ENCODE measurements at places on chromosomes 6 and 20.

GRCh38 chr20:56924292-56925081 is 295.4 kb downstream of the TFAP2C start:
- no peak for DNase-seq

DNA sequence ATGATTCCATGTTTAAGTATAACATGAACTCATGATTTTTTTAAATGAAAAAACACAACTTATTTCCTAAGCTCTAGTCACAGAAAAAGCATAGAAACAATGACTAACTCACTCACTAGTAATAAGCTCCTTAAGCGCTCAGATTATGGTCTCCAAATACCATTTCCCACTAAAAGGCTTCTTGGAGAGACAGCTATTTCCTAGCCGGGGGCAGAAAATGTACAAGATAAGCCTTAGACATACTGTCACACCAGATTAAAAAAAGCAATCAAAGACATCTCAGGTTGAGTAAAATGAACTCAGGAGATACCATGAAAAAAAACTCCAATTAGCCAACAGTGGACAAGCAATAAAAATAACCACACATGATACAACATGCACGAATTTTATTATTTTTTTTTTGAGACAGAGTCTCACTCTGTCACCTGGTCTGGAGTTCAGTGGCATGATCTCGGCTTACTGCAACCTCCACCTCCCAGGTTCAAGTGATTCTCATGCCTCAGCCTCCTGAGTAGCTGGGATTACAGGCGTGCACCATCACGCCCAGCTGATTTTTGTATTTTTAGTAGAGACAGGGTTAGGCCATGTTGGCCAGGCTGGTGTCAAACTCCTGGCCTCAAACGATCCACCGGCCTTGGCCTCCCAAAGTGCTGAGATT is 14.9 kb downstream of the SRPK1 start:
- DNase-seq: no peak

DNA sequence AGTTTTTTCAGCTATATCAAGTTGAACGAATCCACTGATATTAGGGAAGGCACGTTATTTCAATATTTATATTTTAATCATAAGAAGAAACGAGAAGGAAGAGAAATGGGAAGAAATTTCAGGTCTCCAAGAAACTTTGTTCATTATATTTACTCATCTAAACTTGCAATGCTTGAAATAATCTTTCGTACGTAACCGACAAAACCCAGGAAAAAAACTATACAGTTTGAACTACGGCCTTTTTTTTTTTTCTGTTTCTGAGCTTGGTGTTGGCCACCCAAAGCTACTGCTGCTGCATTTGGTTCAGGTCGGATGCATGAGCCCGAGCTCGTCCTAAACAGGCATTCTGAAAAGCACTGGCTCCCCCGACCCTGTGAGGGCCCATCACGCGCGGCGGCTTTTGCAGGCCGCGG is 548 bp downstream of the PERP start:
- DNase-seq: no peak

DNA sequence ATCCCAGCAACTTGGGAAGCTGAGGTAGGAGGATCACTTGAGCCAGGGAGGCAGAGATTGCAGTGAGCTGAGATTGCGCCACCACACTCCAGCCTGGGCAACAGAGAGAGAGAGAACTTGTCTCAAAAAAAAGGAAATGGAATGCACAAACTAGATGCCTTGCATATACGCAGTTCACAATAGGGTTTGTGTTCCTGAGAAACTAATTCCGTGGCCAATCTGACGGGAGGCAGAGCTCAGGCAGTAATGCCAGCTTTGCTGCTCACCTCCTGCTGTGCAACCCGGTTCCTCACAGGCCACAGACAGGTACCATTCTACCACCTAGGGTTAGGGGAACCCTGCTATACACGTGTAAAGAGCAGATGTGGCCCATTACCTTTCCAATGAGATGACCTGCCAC is 1.4 kb downstream of the CDK5RAP1 start:
- no peak for DNase-seq

DNA sequence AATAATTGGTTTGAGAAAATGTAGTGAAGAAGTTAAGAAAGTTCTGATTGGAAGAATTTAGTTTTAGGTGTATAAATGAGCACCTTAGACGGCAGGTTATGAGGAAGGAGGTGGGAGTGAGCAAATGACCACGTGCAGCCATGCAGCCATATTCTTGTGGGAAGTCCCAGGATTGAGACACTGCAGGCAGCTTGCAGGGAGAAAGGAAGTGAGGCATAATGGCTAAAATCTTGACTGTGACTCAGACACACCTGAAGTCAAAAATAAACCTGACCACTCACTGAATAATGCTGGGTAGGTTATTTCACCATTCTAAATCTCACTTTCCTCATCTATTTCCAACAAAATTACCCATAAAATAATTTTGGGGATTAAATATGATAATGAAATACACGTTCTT is 16.6 kb downstream of the DSE start:
- DNase-seq: no peak

Measured in C1 segment of cervical spinal cord (tissue), 14 donors.